ENCODE measurements at places on chromosomes 3 and 15.

GRCh38 chr3:8712908-8713255 is 20.7 kb upstream of the CAV3 start:
- DNase-seq: no peak

DNA sequence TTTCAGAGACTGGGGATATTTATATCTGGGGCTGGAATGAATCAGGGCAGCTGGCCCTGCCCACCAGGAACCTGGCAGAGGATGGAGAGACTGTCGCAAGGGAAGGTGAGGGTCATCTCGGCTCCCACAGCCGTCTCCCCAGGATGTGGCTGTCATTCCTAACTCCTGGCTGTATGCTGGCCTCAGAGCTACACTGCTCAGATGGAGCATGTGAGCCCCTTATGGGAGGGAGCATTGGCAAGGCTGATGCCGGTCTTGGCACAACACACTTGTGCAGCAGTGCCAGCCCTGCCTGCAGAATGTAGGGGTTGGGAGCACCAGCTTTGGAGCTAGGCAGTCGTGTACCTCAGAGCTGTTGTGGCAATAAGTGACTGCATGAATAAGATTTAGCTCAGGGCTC is 5.2 kb downstream of the RCCD1 start:
- DNase-seq: no peak

GRCh38 chr3:16820485-16820884 is 64.3 kb upstream of the PLCL2 start:
- DNase-seq: no peak

GRCh38 chr3:171346019-171346418 is 114.2 kb downstream of the TNIK start:
- DNase-seq: no peak

- DNase-seq: peak; percentile 61
Observed at GRCh38 chr3:114155370-114155821, 23.5 kb downstream of the DRD3 start.

DNA sequence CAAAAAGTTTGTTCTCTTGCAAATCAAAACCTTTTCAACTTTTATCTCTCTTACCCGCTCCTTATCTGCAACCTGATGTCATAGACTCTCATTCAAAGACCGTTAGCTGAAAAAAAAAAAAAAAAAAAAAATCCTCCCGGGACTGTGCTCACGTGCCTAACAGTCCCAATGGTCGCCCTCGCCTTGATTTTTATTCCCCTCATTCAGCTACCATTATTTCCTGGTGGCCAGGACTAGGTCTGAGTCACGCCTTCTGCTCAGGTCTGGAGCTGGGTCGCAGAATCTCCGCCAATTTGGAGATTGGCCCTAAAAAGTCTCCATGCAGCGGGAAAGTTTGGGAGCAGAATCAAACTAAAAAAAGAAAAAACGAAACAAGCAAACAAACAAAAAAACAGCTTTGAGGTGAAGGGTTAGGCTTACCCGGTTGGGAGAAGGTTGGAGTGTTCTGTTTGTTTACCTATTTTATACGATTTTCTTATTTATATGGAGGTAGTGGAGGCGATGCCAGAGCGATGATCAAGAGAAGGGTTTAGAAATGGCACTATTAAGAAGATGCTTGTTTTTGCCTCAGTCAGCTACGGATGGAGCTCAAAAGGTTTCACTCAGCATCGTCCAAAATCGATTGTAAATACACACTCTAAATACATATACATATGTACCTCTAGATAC is 51.1 kb downstream of the ZIC4 start:
- no peak for DNase-seq

GRCh38 chr15:55990998-55991397 is 2.4 kb downstream of the NEDD4 start:
- DNase-seq: no peak

- DNase-seq: no peak
Observed at GRCh38 chr3:46468753-46469600, 4.3 kb upstream of the LTF start.

- no peak for DNase-seq
Observed at GRCh38 chr3:21893242-21893641, 142.2 kb upstream of the ZNF385D start.

DNA sequence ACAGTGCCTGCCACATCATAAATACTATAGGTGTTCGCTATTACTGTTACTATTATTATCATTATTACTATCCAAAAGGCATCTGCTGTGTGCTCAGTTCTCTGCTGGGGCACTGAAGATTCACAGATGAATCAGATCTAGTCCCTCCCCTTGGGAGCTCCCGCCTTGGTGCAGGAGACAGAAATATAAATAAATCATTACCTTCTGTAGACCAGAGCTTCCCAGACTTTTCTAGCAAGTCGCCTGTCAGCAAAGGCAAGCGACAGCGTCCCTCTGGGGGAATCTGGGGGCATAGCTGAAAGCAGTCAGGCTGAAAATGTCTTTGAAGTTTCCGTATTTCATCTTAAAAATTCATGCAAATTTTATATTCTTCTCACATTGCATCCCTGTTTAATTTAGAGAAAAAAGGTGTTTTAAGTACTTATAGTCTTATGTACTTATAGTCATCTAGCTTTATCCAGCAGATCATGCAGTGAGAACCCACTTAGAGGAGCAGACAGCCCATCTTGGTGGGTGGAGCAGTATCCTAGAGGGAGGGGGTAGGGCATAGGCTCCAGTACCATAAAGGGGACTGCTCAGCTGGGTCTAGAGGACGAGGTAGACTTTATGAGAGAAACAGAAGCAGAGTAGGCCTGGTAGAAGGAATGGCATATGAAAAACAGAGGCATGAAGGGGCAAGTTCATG is 10.4 kb upstream of the BRPF1 start:
- no peak for DNase-seq
